Activated CD4-positive, alpha-beta T cell treated with anti-CD3 and anti-CD28 coated beads, Interleukin-2, amount 50 U/mL, for 24 hours (primary cell): ENCODE measurements at places on chromosomes 2 and 18.

- DNase-seq, result no peak
Observed at GRCh38 chr2:197435598-197436420, 981 bp upstream of the SF3B1 start.

GRCh38 chr2:132419235-132419634 lies 2.6 kb downstream of the GPR39 start:
- DNase-seq, result no peak

DNA sequence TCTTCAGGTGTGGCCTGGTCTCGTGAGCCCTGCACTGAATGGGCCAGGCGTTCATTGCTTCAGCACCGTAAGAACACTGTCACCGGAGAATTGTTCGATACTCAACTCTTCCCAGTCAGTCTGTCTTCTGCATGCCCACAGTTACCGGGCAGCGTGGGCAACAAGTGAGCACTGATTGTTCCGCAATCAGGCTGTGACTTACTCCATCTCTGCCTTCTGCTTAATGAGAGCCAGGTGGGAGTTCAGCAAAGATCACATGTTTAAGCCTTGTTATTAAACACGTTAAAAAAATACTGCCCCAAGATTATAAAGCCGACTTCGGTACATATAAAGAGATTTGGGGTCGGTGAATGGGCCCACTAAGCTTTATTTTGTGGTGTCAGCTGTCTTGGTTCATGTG lies 3.7 kb downstream of the STEAP3 start:
- no peak for DNase-seq

DNA sequence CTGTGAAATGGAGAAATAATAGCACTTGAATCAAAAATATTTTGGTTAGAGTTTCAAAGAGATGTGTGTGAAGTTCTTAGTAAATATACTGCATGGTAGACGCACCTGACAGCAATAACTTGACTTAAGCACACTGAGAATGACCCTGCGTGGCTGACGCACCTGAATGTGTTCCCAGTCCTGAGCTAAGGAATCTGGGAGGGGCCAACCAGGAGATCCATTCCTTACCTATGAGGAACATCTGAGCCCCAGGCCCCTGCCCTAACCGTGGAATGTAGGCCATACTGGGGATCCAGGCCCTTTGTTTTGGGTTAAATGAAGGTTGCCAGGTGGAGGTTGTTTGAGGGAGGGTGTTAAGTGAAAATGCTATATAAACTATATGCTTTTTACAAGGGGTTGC lies 284.4 kb downstream of the RBM43 start:
- no peak for DNase-seq

- no peak for DNase-seq
Observed at GRCh38 chr18:28875059-28875458, 698.1 kb upstream of the CDH2 start.

DNA sequence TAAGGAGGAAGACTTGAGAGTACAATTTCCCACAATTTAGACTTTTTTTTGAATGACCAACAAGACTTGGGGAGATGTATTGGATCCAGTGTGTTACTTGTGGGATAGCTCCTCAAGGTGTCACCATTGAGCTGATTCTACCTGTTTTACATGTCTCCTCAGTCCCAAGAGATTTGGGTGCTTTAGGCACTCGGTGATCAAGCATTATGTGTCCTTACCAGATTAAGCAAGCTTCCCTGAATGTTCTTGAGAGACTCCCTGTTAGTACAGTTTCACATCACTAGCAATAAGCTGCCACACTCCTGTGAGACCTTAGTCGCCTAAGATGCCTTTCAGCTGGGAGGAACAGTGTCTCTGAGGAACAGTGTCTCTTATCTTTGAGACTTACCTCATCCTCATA lies 384.3 kb upstream of the SYT4 start:
- no peak for DNase-seq

- DNase-seq, result no peak
Observed at GRCh38 chr2:241218131-241219029, 29.9 kb downstream of the ANO7 start.

- DNase-seq, result no peak
Observed at GRCh38 chr2:234377761-234378391, 119.0 kb downstream of the ARL4C start.

DNA sequence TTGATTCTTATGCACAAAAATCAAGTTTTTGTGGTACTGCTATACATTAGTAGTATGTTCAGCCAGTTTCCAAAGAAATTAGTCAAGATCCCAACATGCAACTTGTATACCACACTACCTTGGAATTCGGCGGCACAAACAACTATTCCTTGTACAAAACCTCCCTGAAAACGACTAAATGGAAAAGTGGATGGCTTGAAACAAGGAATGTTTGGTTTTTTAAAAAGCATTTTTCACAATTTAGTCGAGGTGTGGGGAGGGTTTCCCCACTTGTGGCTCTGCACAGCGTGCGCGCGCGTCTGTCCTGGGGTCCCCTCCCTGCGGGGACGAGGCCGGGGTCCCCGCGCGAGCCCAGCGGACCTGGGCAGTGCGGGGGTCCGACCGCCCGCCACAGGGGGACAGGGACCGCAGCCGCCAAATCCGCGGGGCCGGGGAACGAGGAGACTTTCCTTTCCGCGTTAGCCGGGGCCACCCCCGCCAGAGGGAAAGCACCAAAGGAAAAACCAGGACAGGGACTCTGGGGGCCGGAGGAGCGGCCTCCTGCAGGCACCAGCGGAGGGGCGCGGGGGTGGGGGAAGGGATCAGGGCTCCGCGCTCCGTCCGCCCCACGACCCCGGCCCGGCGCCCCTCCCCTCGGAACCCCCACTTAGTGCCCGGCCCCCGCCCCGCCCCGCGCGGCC lies 534 bp upstream of the SOCS6 start:
- DNase-seq, result no peak
